ENCODE measurements at places on chromosomes 4 and X. TPM values are rescaled to one million over a fixed set of nuclear protein-coding genes. Genes with fewer than 3 reads are reported as not detected.

The IL13RA1 gene
- 72.5 TPM for total RNA-seq

The P2RY8 gene
- total RNA-seq: 0.48 TPM

The KLB gene
- total RNA-seq: 22.0 TPM

The F11 gene
- 171 TPM for total RNA-seq

The GRID2 gene
- total RNA-seq: not detected

The PIR gene
- 19.3 TPM for total RNA-seq

The SATL1 gene
- not detected for total RNA-seq

The AMELX gene
- total RNA-seq: not detected

The TECRL gene
- total RNA-seq: not detected

The PTTG2 gene
- not detected for total RNA-seq

The TCEAL6 gene
- not detected for total RNA-seq
